NCI-H2081 (cell line): ENCODE measurements at places on chromosomes 6 and 20.

DNA sequence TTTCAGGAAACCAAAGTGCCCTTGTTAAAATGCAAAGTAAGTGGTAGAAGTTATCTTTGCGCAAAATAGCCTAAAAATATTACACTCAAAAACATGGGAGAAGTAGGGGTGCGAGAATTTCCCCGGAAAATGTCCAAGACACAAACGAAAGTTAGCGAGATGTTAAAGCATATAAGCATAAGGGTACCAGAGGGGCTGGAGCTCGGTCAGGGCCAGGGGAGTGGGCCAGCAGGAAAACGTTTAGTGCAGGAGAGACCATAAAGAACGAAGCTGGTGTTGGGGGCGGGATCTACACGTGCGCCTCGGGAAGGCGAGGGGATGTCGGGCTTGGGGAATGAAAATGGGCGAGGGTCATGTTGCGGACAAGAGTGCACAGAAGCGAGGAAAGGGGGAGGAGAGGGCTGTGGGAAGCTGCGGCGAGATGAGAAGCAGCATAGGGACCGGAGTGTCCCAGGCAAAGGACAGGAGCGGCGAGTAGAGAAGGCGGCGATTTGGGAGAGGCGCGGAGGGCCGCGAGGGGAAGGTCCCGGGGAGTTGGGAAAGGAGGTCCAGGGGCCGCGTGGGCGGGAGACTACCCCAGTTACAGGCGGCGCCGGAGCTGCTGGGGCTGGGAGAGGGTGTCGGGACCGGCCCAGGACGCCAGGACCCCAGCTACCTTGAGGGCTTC is 600 bp downstream of the XPO5 start:
- peak; percentile 31 for DNase-seq

DNA sequence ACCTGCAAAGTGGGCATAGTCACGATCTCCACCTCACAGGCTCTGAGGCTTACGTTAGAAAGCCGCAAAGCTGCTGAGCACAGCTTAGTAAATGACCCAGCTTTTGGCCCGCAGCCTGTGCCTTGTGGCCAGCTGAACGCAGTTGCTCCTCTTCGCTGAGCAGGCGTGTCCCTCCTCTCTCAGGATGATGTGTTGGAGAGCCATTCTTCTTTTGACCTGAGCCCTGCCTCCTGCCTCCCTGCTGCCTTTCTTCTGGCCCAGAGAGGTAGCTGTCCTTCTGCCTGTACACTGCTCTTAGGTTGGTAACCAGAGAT is 47.6 kb upstream of the MYL9 start:
- DNase-seq: no peak

GRCh38 chr6:10409731-10410206 is 5.1 kb downstream of the TFAP2A start:
- no peak for DNase-seq

DNA sequence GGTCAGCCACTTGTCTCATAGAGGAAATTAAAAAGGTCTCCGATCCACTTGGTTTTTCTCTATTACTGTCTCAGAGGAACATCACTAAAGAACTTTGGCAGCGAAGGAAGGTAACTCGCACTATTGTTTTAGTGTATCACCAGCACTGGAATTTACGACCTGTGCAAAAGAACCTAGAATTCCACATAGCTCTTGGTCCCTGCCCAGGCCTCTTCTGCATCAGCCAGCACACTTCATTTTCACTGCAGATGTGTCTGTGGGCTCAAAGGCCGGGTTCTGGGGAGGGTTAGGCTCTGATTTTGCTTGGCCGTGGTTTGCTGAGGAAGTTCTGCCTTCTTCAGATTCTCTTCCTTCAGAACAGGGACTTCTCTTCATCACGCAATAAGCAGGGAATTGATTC is 102.8 kb upstream of the TMEM181 start:
- DNase-seq: no peak

DNA sequence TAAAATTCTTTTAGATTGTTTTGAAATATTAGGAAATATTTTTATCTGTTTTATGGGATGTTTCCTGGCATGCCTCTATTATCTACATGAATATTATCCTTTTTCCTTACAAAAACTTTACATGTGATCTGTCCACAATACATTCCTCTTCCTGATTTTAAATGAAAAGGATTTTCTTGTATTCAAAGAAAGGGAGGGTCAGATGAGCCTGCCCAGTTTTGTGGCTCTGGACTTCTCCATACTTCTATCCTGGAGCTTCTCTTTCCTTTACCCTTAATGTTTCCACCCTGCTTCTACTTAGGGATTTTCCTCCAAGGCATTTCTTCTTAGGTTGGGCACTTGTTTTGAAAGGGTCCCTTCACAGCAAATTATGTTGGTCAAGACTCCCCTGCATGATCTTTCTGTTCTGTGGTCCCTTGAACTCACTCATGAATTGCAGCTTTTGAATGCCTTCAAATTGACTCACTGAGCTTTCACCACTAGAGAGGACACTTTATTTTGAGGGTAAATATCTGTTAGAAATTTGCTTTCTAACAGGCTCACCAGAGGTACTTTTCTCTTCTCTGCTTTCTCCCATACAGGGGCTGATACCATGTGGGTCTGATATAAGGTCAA is 104.9 kb downstream of the CENPW start:
- DNase-seq: no peak

- no peak for DNase-seq
These were observed 78.6 kb upstream of the TOX2 start for GRCh38 chr20:43835944-43836508.

- no peak for DNase-seq
These were observed 29.1 kb upstream of the PKIG start for GRCh38 chr20:44552950-44553908.

DNA sequence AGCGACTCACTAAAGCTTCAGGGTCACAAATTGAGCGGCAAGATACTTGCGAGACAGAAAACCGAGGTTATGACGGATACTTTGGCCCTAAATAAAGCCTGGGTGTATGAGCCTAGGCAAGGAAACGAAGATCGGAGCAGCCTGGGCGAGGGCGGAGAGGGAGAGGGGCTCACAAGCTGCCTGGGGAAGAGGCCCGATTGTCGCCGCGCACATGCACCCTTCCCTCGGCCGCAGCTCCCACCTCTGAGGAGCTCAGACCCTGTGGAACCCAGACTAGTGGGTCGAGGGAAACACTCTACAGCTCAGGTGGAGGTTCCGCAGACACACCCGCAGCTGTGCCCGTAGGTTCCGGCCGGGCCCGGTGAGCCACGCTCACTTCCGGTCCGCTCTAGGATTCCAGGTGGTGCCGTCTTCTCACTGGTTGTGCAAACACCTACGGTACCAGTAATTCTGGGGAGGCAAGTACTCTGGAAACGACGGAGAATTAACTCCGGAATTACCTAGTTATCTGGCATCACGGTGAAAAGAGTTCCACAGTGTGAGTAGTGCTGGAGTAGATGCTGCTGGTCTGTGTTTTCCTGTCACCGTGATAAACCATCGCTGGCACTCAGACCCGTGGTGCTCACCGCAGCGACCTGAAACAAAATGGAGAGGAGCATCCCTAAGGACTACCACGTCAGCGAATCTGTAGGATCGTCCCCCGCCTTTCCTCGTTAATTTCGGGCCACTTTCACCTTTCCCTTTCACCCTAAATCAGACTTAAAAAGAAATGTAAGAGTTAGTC is 61.5 kb downstream of the GPX5 start:
- DNase-seq: peak; percentile 90

DNA sequence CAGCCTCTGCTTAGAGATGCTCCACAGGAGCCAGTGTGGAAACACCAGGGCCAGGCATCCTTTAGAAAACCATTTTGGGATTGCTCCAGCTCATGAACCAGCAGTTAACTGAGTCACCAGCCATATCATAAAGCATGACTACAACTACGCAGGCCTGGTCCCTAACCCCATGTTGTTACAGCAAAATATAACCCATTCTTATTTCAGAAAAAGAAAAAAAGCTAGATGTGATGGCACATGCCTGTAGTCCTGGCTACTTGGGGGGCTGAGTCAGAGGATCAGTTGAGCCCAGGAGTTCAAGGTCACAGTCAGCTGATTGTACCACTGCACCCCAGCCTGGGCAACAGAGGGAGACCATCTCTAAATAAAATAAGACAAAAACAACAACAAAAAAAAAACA is 36.8 kb downstream of the C6orf15 start:
- no peak for DNase-seq

DNA sequence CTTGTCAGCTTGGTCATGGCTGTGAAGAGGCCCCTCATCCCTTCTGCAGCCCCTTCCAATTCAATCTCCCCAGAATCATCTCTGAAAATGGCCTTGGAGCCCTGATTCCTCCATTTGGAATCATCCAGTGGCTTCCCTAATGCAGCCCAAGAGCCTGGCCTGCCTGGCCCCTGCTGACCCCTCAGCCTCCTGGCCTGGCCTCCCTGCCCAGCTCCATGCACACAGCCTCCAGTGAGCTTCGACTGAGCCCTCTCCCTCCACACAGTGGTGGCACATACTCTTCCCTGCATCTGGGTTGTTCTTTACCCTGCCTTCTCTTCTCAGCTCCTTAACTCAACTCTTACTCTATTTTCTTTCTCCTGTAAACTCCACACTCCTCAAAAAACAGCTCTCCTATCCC is 120.9 kb downstream of the ANKRD60 start:
- DNase-seq: no peak

- no peak for DNase-seq
These were observed 91.3 kb upstream of the TNFAIP3 start for GRCh38 chr6:137775720-137776119.

DNA sequence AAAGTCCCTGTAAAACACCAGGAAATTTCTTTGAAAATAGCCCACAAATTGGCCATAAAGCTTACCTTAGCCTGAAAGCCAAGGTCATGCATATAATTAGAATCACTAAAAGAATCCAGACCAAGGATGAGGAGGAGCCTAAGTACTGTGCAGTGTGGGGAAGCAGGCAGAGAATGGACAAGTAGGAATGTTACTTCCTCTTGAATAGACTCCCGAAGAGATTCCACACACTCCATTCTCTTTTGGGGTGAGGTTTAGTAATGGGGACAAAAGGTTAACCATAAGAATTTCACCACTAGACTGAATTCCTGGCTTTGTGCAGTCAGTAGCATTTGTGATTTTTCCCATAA is 27.5 kb upstream of the MARCKS start:
- no peak for DNase-seq

DNA sequence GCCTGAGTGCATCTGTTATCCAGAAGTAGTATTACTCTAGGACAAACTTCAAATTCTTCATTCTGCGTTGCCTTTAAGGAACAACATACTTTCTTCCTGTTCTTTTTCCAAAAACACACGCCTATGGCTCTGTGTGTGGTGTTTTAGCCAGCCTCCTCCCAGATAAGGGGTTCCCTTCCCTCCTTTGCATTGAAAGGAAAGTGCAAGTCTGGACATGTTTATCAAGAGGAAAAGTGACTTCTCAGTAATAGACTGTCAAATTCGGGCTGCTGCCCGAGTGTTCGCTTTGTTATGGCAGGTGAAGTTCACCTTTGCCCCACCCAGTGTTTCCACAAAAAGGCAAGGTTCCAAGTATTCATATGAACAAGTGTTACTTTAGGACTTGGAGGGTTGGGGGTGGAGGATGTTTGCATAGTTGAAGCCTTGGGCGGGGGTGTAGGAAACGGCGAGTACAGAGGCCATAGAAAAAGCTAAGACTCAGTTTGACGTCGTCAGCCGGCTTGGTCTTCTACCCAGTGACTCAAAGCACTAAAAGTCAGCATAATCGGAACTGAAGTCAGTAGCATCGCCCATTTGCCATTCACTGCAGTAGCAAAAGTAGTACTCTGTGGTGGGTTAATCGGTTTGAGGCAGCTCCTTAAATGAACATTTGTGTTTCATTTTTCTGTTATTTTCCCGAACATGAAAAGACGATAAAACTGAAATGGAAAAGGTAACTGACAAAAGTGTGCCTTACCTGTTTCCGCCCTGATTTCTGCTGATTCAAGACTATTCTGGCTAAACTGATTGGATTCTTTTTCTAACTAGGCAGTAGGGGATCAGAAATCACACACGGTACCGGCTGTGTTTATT is 12.5 kb downstream of the PRDM1 start:
- DNase-seq: no peak

- no peak for DNase-seq
These were observed 647 bp upstream of the POU5F1 start for GRCh38 chr6:31170987-31171671.

DNA sequence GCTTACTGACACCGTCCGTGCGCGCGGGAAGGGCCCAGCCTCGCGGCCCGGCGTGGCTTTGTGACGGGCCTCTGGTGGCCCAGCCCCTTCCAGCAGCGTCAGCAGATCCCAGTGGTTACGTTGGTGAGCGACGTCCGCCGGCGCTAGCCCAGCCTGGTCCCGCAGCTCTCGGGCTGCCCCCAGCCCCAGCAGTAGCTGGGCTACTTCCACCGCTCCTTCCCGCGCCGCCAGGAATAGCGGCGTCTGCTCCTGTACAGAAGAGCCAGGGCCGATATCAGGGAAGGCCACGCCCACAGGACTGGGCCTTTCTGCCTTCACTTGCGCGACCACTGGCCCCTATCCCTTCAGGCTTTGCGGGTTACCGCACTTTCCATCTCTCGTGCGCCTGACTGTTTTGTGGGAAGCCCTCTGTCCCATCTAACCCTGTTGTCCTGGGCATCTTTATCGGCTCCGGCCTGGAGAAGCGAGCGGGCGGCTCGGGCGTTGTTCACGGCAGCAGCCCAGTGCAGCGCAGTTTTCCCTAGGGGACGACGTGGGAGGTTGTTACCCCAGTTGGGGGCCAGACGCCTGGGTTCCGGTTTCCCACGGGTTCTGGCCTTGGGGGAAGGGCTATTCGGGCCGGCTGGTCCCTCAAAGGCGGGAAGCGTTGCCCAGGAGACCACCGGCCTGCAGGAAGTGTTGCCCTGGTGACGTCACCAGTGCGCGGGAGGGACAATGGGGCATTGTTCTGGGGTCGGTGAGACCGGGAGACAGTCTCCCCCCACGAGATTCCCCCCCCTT is 3.6 kb upstream of the GPSM3 start:
- DNase-seq: peak; percentile 79

GRCh38 chr20:41631826-41632225 is 13.6 kb upstream of the CHD6 start:
- DNase-seq: no peak

DNA sequence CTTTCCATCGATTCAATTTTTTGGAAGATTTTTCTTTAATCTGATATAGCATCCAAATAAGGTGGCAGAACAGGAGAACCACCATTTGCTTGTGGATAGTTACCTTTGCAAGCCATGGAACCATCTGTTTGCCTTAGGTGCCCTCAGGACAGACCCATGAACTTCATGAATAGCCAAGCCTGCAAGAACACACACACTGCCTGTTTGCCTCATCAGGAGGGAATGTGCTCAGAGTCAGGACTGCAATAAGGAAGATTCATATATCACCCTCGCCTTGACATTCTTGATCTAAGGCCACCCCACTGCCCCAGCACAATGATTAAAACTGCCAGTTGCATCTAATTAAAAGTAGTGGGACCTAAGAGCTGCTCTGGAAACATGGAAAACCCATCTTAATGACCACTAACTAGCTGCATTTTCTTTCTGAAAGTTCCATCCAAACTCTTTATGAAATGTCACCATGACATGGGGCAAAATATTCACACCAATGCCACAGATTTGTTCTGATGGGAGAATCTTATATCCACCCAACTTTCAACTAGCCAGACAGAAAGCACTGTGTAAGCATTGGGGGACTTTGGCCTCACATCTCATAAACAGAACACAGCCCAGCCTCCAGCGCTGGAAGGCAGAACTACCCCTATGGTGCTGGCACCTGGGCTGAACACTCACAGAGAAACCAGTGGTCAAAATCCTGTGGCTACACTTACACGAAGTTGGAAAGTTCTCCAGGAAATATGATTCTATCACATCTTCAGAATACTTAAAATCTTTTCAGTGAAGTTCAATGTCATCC is 48.3 kb downstream of the TBXT start:
- DNase-seq: no peak
